ENCODE measurements at places on chromosomes 12 and 14.

GRCh38 chr14:103880348-103881267, 33.2 kb upstream of the PPP1R13B start:
- no peak for DNase-seq

- DNase-seq = no peak
These were observed 48.5 kb downstream of the CHST11 start for GRCh38 chr12:104505095-104505818.

- DNase-seq = no peak
These were observed 24.7 kb downstream of the FOXN4 start for GRCh38 chr12:109284392-109284791.

- no peak for DNase-seq
These were observed 73.2 kb downstream of the RCOR1 start for GRCh38 chr14:102665621-102666020.

DNA sequence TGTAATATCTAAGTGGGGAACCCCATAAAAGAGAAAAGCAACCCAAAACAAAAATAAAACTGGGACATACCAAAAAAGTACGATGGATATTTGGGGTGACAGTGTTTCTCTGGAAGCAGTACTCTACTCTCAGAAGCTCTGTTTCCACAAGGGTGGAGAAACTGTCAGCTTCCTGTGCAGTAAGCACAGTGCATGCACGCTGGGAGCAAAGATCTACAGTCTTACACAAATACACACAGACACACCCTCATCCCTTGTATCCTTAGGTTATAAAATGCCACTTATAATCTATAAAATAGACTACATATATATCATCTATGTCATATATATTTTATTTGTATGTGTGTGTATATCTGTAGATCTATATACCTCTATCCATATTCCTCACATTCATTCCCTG, 225.8 kb upstream of the SOX5 start:
- DNase-seq = no peak

GRCh38 chr14:50631408-50631821, 36.7 kb downstream of the SAV1 start:
- no peak for DNase-seq

- no peak for DNase-seq
These were observed 72.1 kb downstream of the VWF start for GRCh38 chr12:6052206-6052939.

- DNase-seq = no peak
These were observed 10.0 kb upstream of the SNRPF start for GRCh38 chr12:95848575-95849388.

DNA sequence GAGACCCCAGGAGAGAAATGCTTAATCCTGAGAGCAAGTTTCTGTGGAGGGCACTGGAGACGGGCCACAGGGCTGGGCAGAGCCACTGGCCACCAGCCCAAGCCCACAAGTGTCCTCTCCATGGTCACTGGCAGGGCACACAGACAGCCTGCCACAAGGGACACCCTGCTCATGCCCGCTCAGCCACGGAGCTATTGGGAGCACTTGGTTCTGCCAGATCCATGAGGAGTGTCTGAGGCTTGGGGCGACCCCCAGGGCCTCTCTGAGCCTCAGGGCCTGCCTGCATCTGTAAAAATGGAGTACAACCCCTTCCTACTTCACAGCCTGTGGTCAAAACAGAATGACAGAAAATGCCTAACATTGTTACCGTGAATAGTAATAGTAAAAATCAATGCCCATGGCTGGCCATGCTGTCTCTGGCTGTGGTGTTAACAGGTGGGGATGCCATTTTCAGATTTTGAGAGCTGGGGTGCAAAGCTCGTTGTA, 3.2 kb downstream of the PGF start:
- no peak for DNase-seq

- DNase-seq = no peak
These were observed 22.0 kb downstream of the RPS6KA5 start for GRCh38 chr14:91038439-91038838.

GRCh38 chr14:47195582-47195981, 479.8 kb downstream of the MDGA2 start:
- no peak for DNase-seq

GRCh38 chr12:54750-55535, 11.6 kb upstream of the IQSEC3 start:
- no peak for DNase-seq

DNA sequence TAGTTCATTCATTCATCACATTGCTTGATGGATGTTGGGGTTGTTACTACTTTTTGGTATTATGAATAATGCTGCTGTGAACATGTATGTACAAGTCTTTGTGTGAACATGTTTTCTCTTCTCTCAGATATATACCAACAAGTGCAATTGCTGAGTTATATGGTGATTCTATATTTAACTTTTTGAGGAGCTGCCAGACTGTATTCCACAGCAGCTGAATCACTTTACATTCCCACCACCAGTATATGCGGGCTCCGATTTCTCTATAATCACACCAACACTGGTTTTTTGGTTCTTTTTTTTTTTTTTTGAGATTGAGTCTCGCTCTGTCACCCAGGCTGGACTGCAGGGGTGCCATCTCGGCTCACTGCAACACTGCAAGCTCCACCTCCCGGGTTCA, 22.2 kb upstream of the PLEKHG6 start:
- DNase-seq = no peak

- DNase-seq = no peak
These were observed 17.1 kb downstream of the SYT1 start for GRCh38 chr12:78881685-78882084.

DNA sequence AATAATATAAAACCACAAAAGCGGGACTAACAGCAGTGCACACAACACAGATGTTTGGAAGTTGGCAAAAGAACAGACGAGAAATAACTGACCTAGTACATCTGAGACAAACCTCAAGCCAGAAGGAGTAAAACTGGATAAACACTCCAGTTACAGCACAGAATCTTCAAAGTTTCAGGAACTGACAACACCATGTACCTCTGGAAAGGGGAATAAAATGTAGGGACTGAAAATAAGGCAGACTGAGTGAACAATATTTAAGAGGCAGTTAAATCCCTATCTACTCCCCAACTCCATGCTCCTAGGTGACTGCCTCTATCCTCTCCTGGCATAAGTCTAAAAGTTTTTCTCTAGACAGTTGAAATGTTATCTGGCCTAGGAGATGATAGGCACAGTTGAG, 57.9 kb downstream of the ZFYVE21 start:
- no peak for DNase-seq

GRCh38 chr12:86713121-86713520, 456.9 kb upstream of the MGAT4C start:
- no peak for DNase-seq

DNA sequence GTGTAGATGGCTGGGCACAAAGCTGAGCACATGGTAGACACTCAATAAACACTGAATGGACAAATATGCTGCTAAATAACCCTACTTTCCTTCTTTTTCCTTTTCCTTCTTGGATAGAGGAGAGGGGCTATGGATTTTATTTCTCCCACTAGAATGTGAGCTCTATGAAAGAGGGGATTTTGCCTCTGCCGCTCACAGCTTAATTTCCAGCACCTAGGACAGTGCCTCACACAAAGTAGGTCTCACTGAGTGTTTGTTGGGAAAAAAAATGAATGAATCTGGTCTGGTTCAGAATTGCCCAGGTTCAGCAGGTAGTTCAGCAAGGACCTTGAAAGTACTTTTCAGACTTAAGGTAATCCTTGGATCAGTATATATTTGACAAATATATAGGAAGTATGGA, 65.5 kb downstream of the WSCD2 start:
- DNase-seq = no peak

DNA sequence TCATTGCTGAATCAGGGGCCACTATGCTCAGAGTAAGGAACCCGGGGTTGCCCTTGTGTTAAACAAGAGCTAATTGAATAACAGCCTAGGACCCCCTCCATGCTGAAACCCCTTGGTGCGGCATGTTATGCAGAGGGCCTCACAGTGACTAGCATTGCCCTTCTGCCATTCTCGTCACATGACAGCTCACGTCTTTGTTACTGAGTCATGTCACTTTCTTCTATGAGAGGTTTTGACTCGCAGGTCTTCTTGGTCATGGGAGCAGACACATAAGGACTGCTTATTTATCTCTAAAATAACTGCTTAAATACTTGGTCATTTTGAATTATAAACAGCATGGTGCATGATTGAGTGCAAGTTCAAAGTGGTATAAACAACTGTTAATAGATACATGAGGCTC, 24.9 kb downstream of the TCTN1 start:
- DNase-seq = no peak

DNA sequence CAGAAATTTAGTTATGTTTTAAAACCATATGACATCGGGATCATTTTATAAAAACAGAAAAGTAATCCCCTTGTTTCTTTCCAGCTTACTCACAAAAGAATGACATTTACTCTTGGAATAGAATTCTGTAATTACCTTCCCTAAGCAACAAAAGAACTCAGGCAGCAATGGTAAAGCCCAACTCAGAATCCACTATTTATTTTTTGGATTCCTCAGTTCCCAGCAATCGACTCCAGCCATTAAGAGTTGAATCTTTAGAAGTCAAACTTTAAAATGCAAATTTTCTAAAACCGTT, 65.9 kb downstream of the FOXN3 start:
- DNase-seq = no peak

GRCh38 chr14:24364841-24365240, 3.1 kb upstream of the NFATC4 start:
- DNase-seq = no peak

GRCh38 chr14:62185078-62185477, 422.9 kb downstream of the SNAPC1 start:
- DNase-seq = no peak

DNA sequence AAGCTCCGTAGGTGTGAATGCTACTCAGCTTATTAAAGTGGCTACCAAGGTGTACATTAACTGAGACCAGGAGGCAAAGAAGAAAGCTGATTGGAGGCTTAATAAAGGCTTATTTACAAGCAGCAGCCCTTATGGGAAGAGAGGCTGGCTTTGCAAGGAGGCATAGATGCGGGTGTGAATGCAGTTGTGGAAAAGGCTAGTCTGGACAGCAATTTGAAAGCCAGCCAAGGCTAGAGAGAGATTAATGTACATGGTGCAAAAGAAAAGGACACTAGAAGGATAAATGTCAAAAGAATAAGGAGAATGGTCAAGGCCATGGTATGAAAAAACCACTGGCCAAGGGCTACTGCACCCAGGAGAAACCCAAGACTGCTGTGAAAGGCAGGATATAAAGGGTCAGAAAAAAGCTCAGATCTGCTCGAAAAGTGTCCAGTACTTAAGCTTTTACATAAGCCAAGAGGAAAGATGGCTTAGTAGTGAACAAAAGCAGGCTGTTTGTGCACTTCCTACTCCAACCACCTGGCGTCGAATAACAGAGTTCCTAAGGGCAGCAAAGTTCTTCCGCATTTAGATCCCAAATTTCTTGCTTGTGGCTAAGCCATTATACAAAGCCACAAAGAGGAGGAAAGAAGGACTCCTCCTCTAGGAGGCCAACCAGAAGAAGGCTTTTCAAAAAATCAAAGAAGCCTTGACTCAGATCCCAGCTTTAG, 24.0 kb downstream of the KLRK1 start:
- DNase-seq = no peak

DNA sequence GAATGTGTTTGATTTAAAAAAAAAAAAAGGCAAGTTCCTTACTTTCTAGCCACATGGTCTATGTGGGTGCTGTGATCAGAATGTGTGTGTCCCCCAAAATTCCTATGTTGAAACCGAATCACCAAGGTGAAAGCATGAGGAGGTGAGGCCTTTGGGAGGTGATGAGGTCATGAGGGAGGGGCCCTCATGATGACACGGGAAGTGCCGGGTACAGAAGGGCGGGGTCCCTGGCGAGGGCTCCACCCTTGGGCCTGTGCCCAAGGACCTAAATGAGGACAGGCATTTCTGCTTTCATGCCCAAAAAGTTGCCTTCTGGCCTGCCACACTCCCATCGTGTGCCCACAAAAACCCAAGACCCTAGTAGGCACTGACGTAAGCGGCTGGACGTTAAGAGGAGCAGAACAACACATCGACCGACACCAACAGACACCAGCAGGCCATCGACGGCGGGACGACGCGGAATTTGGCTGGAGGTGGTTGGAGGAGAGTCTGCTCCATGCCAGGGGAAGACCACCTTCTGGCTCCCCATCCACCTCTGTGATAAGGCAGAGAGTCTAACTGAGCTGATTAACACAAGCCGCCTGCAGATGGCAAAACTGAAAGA, 211.8 kb downstream of the FOXN3 start:
- DNase-seq = no peak

DNA sequence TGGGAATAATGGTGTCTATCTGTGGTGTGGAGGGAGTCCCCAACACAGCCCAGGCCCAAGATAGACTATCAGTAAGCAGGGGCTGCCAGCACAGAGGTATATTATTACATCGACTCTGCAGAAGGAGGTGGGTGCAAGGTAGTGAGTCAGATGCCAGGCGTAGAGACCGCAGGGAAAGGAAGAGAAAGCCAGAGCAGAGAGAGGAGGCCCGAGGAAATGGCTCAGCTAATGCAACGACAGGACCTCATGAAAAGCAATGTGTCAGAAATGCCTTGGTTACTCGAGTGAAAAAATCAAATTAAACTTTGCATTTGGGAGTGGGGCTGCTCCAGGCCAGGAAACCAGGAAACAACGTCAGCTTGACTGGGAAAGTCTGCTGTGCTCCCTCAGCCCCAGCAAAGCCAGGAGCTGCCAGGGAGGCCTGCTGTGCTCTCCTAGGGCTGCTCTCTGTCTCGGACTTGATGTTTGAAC, 173.2 kb downstream of the SUDS3 start:
- DNase-seq = no peak

DNA sequence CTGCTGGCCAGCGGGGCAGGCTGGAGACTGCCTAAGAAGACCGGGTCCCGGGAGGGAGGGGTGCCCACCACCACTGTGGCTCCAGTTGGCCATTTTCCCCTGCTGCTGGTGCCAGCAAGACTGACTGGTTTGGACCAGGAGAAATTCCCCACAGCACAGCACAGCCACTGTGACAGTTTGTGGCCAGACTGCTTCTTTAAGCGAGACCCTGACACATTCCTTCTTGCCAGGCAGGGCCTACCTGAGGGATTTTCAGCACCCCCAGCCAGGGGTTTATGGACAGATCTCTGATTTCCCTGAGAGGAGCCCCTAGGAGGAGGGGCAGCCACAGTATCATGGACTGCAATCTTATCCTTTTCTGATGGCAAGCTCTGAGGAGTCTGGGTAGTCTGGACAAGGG, 15.5 kb downstream of the GLIPR1L1 start:
- DNase-seq = no peak

- no peak for DNase-seq
These were observed 202.6 kb upstream of the FOXN3 start for GRCh38 chr14:89619596-89619995.

DNA sequence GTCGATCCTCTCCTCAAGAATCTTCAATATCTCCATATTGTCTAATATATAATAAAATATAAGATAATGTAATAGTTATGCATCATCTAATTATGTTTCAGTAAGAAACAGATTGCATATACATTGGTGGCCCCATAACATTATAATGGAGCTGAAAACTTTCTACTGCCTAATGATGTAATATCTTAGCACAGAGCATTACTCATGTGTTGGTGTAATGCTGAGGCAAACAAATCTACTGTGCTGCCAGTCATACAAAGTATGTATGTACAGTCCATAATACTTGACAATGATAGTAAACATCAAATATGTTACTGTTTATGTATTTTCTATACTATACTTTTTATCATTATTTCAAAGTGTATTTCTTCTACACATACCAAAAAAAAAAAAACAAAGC, 128.7 kb downstream of the CPNE8 start:
- DNase-seq = no peak
